ENCODE measurements at places on chromosomes 4 and X.
A peak's percentile ranks its signal among the peaks of the same experiment; 100 is the strongest.

- DNase-seq: no peak
Observed at GRCh38 chr4:32249040-32249439, 1528.9 kb downstream of the PCDH7 start.

DNA sequence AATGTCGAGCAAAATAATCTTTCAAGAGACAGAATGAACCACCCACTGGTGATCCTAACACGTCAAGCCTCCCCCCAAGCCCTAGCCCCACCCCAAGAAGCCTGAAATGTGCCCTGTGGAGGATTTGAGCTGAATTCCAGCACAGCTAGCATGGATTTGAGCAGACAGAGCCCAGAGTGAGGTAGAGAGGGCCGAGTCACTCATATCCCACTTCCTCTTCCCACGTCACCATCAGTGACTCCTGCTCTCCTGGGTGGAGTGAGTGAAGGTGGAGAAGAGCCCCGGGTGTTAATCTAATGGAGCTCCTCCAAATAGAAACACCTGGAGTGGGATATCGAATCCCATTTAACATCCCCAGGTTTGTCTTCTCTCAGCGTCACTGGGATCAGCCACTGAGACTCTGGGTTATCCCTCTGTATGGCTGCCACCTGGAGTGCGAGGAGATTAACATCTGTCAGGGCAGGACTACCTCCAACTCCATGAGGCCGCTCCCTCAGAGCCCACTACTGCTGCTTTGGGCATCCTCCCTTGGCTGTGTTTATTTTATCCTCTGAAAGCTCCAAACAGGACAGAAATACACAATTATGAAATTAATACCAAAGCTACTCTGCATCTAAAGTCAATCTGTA is 136.6 kb downstream of the NWD2 start:
- DNase-seq: no peak

- no peak for DNase-seq
Observed at GRCh38 chrX:40065296-40066046, 32.3 kb downstream of the BCOR start.

DNA sequence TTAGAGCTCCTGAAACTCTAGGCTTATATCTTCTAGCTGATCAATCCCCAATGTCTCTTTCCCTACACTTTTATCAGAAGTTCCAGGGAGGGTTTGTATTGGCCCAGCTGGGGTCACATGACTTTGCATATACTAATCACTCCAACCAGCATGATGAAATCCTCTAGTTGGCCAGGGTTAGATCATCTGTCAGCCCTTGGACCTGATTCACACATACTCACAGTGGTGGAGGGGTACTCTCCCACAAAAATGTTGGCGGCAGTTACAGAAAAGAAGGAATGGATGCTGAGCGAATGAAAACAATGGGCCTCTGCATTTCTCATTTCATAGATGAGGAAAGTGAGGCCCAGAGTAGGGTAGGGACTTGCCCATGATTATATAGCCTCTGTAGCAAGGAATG is 151.1 kb downstream of the PJA1 start:
- DNase-seq: no peak

GRCh38 chrX:133285341-133285740 is 67.2 kb upstream of the TFDP3 start:
- DNase-seq: no peak

GRCh38 chr4:165621983-165622382 is 243.2 kb downstream of the CPE start:
- no peak for DNase-seq

GRCh38 chr4:165761963-165762362 is 111.1 kb upstream of the TLL1 start:
- no peak for DNase-seq

GRCh38 chr4:76716658-76717057 is 181.3 kb downstream of the SOWAHB start:
- DNase-seq: no peak

DNA sequence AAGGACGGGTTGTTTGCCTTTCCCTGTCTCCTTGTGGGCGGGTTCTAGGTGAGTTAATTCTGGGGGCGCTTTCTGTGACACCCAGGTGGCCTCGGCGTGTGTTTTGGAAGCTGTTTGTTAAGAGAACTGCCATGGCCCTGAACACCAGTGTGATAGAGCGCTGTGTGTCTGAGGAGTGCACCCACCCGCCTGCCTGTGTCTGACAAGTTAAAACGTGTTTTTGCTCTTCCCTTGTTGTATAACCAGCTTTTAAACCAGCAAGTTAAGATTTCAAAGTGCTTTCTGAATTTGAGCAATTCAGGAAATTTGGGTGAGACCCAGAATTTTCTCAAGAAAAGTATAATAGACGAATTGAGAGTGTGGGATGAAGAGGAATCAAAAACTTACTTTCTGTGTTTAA is 55.2 kb upstream of the HGFAC start:
- no peak for DNase-seq

- DNase-seq: peak; percentile 13
Observed at GRCh38 chrX:79366873-79367749, at the start of gene ITM2A. Gene ITM2A (minus strand): TSS chrX:79367334. CDS start chrX:79367215, 119 bp downstream.

DNA sequence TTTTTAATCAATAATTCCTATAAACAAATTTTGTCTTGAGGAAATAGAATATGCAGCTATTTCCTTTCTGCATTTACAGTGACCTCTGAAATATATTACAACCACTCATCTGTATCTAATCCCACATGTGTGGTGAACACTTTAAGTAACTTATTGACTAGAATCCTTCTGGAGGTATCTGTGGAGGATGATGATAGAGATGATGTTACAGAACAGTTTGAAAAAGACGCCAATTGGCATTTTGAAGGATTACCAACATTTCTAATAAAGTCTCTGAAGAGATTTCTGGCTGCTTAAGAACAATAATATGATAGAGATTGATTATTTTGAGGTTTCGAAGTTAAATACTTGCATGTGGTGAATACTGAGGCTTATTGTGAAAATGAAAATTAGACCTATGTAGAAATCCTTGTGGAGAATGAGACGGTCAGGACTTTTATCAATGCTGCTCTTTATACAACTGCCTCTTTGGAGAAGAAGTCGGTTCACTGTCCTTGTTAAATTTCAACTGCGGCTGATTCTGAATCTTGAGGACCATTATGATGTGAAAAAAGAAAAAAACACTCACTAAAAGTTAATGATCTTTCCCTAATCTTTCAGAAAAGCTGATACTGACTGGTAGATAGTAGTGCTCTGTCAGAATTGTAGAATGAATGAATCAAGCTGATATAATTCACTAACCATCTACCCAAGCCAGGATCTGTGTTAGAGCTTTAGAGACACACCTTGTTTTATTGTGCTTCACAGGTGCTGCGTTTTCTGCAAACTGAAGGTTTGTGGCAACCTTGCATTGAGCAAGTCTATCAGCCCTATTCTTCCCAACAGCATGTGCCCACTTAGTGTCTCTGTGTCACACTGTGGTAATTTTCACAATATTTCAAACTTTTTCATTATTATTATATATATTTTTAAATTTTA is 204.7 kb downstream of the SPRY1 start:
- DNase-seq: no peak

GRCh38 chr4:85228264-85228663 is 246.7 kb upstream of the ARHGAP24 start:
- no peak for DNase-seq

All from mucosa of gallbladder (tissue), 1 donor.